ENCODE measurements at places on chromosomes 13 and 19.

GRCh38 chr13:94121686-94122085 is 357.8 kb downstream of the DCT start:
- DNase-seq: no peak

DNA sequence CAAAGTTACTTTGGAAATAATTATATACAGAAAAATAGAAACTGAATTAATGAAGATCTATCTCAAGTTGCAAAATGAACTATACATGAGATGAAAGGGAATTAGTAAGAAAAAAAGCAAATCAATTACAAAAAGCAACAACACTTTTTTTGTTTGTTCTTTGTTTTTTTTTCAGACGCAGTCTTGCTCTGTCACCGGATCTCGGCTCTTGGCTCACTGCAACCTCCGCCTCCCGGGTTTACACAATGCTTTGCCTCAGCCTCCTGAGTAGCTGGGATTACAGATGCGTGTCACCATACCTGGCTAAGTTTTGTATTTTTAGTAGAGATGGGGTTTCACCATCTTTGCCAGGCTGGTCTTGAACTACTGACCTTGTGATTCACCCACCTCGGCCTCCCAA is 2.2 kb downstream of the ZNF415 start:
- no peak for DNase-seq

GRCh38 chr19:49808711-49809159 is 4.4 kb downstream of the FUZ start:
- DNase-seq: peak; percentile 91

GRCh38 chr19:15469513-15470297 is 5.4 kb upstream of the RASAL3 start:
- no peak for DNase-seq

- DNase-seq: no peak
Measured at GRCh38 chr19:49678985-49679770, 2.1 kb downstream of the PRMT1 start.

- DNase-seq: no peak
Measured at GRCh38 chr19:55141696-55142095, 7.3 kb downstream of the TNNT1 start.

- no peak for DNase-seq
Measured at GRCh38 chr13:68708336-68708908, 1399.2 kb upstream of the ATXN8OS start.

DNA sequence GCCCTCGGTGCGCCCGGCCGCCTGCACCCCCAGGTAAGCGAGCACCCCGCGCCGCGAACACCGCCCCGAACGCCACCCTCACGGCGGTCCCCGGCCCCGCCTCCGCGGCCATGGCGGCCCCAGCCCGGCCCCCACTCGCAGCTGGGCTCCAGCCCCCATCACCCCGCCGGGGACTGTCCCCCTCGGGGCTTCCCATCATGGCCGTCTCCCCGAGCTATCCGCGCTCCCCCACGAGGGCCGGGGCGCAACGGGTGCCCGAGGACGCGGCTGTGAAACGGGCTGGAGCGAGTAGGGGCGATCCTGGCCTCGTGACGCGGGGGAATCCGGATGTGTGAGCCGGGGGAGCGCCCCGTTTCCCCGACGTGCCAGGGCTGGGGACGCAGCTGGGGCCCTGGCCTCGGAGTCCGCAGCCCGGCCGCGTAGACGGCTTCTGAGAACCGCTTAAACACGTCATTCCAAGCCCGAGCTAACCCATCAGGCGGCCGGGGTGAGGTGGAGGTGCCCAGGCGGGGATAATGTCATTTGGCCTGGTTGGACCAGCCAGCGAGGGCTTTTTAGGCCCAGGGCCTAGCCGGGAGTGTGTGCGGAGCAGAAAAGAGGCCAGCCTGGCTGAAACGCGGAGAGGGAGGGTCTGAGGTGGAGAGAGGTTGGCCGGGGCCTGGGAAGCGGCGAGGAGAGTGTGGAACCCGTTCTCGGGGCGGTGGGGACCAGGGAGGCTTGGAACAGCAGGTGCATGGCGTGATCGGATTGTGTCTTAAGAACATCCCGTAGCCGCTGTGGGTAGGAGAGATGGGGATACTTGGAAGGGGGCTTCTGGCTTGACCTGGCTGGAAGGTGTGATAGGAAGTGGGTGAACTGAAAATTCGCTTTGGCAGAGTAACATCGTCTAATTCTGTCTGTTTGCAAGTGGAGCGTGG is 550 bp downstream of the CERS4 start:
- DNase-seq: no peak

DNA sequence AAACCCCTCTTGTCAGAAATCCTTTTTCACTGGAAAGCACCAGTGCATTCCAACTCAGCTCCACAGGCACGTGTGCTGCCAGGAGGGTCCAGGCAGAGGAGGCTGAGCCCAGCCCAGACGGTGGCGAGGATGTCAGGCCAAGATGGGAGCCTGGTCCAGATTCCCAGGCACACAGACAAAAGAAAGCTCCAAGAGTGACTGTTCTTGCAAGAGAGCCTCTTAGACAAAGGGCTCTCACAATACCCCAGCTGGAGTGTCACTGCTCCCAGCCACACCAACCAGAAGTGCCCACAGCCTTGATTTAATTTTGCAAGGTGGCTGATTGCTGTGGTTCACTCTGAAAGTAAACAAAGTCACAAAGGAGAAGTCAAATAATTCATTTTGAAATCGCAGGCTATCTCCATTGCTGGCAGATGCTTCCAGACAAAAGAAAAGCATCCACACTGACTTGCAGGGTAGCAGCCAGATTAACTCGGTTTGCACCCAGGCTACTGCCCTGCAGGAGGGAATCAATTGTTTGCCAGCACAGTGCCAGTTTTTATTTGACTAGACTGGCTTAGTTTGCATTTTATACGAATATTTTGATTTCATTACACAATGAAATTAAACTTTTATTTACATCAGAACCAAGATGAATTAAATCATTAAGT is 95.1 kb downstream of the RAB20 start:
- no peak for DNase-seq

GRCh38 chr13:25765266-25765665 is 286.6 kb downstream of the SHISA2 start:
- no peak for DNase-seq

GRCh38 chr13:113822956-113823744 is 40.7 kb downstream of the GAS6 start:
- no peak for DNase-seq

DNA sequence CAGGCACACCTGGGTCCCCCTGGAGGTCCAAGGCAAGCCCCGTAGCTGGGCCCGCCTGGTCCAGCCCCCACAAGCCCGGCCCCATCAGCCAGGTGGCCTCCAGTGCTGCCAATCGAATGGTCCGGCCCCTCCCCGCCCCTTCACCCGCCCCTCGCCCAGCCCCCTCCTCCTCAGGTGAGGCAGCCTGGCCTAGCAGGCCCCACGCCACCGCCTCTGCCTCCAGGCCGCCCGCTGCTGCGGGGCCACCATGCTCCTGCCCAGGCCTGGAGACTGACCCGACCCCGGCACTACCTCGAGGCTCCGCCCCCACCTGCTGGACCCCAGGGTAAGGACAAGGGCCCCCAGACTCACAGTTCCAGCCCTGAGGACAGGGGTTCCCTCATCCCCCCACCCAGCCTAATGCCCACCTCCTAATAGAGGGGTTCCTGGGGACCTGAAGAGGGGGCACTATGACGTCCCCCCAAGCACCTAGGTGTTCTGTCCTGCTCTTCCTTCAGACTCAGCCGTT is at the start of gene HPN:
HPN (plus strand) TSS at position 174 of the 508 bp plus-strand sequence. CDS start 786 bp downstream, outside the sequence.
- DNase-seq: no peak

- no peak for DNase-seq
Measured at GRCh38 chr13:101554420-101555125, 102.1 kb downstream of the ITGBL1 start.

DNA sequence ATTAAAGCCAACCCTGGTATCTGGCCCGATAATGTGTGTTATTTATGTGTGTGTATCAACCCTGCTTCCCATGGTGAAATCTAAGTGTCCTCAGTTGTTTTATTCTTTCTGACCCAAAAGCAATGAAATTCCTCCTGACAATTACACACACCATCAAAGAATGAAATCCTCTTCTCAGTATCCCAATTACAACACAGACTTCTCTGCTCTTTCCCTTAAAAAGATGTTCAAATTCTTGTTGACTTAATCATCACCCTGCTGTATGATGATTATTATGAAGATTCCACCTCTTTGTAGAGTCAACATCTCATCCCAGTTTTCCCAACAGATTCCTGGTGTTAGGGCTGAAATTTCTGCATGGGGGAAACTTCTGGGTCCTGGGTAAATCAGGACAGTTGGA is 8.9 kb upstream of the TRPC4 start:
- no peak for DNase-seq

DNA sequence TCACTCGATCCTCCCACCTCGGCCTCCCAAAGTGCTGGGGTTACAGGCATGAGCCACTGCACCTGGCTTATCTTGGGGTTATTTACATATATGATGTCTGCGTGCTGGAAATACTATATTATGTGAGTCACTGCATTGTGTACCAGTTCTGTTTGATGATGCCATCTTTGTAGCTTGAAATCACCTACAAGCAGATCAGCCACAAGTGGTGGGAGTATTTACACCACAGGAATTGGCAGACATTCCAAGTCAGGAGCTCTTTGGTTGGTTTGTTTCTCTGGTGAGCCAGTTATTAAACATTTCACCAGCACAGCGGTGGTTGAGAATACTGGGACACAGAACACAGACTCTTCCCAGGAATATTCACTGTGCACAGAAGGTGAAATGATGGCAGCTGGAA is 4.5 kb upstream of the TIMM44 start:
- DNase-seq: no peak

- no peak for DNase-seq
Measured at GRCh38 chr13:33550885-33551284, 265.3 kb upstream of the STARD13 start.
